ENCODE measurements at places on chromosomes 6 and 20.

DNA sequence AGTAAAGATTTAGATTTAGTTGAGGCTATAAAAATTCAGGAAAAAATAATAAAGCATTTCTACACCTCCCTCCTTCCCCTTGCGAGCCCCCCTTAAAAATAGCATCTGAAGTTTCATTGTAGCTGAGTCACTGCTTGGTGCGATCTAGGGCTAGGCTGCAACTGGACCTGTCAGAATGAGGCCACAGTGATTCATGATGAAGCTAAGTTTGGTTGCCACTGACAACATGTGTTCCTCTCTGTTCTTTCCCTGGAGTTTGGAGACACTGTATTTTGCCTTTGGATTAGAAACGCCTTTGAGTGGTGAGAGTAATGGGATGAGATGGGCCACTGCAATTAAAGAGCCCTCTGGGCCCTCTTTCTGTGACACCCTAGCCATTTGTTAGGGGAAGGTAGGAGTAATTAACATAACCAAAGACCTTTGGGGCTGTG is 334.1 kb downstream of the NRN1 start:
- peak; percentile 63 for DNase-seq

GRCh38 chr6:86936834-86937218 is 502 bp upstream of the HTR1E start:
- no peak for DNase-seq

DNA sequence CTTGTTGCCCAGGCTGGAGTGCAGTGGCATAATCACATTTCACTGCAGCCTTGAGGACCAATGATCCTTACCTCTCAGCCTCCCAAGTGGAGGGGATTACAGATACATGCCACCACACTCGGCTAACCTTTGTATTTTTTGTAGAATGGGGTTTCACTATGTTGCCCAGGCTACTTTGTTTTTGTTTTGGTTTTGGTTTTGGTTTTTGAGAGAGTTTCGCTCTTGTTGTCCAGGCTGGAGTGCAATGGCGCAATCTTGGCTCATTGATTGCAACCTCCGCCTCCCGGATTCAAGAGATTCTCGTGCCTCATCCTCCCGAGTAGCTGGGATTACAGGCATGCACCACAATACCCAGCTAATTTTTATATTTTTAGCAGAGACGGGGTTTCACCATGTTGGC is 105.5 kb downstream of the BMP7 start:
- DNase-seq, result no peak

DNA sequence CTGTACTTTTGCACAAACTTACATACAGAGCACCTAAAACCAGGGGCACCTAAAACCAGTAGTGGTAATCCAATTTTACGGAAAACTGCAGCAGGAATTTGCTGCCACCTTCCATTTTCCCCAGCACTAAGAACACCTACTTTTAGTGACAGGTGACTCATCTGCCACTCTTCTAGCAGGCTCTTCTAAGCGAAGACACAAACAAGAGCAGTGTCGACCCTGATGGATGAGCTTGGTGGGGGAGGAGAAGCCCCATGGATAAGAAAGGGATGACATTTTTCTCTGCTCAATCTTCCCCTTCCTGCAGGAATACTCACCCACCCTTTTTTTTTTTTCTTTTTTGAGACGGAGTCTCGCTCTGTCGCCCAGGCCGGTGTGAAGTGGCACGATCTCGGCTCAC is 116.9 kb downstream of the GMPR start:
- DNase-seq, result no peak

GRCh38 chr6:24935366-24936152 is at the start of gene RIPOR2:
RIPOR2 (minus strand) TSS chr6:24935960; CDS start chr6:24935898, 62 bp downstream.
- no peak for DNase-seq

- no peak for DNase-seq
Measured at GRCh38 chr6:49966823-49967222, 2.6 kb downstream of the DEFB113 start.

DNA sequence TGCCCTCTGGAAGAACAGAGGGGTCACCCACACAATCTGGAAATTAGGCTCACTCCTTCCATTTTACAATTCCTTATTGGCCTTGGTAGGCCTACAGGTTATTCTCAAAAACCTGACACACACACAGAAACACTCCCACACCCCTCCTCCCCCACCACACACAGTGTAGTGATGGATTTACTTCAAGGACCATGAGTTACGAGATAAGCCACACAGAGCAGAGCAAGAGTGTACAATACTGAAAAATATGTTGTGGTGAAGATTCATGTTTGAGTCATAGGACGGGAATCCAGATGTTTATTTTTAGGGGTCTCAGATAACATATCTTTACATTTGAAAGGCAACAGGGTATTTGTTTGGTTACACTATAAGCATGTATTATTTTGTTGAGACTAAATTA is 291.9 kb downstream of the PLCB1 start:
- DNase-seq, result no peak

DNA sequence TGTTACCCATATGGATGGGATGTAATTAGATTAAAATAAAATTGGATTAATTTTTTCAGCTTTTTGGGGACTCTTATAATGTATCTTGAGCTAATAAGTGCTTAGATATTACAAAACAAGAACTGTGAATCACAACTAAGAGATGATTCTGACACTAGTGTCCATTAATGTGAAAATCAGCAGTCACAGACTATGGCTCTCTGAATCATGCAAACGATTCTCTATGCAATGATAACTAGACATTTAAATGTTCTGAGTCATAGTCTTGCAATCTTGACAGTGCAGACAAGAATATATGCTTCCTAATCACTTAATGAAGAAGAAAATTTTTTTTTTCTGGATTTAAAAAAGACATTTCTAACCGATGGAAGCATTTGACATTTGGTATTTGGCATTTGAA is 82.2 kb upstream of the OPRM1 start:
- no peak for DNase-seq

- no peak for DNase-seq
Measured at GRCh38 chr6:132537145-132537544, 932 bp upstream of the TAAR9 start.

DNA sequence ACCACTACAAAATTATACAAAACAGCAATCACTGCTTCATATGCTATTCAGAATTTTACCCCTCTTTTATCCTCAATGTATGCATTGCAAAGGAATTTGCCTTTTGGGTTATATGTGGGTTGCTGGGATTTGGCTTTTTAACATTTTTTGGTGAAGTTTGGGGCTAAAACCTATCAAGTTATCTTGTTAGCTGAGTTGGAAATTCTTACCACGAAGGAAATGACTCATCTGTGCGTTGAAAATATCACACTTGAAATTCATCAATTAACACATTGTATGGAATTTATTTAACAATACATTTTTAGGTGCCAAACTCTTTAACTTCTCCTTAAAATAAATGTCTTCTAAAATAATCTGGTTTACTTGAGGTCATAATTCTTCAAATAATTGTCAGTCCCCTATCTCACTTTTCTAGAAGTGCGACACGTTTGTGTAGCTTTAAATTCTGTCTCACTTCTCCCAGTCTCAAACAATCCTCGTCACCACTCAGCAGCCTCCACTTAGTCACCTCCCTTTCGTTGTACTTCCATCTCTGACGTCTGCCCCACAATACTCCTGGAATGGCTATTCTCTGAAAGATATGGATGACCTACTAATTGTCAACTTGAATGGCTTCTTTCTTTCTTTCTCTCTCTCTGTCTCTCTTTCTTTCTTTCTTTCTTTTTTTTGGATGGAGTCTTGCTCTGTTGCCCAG is 88.5 kb downstream of the PHACTR1 start:
- peak; percentile 6 for DNase-seq
